ENCODE measurements at places on chromosomes 13 and 19.

GRCh38 chr19:20245309-20245708 is 78.3 kb downstream of the ZNF486 start:
- no peak for DNase-seq

DNA sequence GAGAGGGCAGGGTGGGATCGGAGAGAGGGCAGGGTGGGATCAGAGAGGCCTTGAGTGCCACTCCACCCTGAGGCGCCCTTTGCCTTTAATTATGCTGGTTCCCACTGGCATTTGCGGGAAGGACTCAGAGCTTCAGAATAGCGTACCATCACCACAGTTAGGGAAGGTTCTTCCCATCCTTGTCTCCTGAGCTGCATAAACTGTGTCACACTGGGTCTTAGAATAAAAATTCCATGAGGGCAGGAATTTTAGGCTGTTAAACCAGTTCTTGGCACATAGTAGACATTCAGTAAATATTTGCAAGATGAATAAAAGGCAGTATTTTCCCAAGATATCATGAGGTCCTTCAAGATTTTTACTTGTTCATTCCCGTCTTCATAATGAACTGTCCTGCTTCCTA is 24.4 kb downstream of the PPP2R1A start:
- DNase-seq: no peak

- no peak for DNase-seq
Measured at GRCh38 chr13:113427562-113428468, 25.5 kb downstream of the ADPRHL1 start.

DNA sequence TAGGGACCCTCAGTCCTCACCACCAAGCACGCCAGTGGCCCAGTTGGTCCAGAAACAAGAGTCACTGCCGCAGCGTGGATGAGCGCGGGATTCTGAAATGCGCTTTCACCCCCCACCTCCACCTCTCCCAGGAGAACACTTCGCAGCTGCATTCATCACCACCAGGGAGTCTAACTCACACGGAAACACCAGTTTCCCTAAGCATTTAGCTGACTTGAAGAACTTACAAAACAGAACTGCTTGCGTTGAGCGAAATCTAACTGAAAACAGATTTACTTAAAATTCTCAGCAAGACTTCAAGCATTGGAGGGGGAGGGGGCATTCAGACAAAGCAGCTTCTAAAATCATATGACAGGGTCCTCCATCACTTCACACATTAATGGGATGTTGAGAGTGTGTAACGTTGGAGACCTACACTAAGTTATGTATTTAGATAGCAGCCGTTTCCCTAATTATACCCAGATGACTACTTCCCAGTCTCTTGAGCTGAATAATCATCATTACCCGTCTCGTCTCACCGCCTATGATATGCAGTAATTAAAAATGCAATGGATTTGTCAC is 258.2 kb upstream of the IRS2 start:
- no peak for DNase-seq

Measured in HuH-7.5 (cell line).